AG08396 (cell line): ENCODE measurements at places on chromosomes 7 and 10.

DNA sequence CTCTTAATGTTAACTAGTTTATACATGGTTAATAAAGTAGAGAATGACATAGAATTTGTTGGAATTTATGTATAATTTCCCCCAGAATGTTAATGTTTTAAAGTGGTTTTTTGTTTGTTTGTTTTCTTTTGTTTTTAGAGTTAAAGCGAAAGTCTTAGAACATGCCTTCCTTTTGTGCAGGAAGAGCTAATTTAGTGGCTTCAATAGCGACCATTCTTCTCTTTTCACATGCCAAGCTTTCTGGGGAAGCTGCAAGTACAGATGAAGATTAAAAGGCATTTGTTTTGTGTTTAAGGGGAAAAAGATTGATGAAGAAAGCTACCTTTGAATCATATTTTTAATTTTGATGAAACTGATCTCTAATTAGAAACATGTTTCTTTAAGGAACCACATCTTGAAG, 256.3 kb upstream of the CSTF2T start:
- no peak for DNase-seq

DNA sequence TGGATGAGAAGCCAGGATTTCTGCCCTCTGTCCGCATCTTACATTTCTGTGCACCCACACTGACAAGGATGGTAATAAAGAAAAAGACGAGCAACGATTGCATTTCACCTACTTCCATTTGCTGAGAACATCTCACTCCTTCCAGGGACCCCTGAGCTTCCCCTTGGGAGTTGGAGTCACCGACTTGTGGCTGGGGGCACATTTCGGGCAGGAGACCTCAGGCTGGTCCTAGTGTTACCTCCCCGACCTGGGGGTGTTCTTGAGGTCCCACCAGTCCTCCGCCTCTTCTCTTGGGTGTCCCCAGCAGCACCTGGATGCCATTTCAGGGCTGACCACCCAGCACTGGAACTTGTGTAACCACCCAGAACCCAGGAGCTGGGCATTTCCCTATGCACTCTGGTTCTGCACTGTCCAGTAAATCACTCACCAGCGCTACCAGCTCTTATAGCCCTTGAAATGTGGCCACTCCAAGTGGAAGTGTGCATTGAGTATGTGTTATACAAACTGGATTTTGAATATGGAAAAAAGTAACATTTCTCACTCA, 84.9 kb downstream of the LANCL2 start:
- no peak for DNase-seq

GRCh38 chr10:51079766-51080165, 5.5 kb downstream of the PRKG1 start:
- DNase-seq, result no peak

DNA sequence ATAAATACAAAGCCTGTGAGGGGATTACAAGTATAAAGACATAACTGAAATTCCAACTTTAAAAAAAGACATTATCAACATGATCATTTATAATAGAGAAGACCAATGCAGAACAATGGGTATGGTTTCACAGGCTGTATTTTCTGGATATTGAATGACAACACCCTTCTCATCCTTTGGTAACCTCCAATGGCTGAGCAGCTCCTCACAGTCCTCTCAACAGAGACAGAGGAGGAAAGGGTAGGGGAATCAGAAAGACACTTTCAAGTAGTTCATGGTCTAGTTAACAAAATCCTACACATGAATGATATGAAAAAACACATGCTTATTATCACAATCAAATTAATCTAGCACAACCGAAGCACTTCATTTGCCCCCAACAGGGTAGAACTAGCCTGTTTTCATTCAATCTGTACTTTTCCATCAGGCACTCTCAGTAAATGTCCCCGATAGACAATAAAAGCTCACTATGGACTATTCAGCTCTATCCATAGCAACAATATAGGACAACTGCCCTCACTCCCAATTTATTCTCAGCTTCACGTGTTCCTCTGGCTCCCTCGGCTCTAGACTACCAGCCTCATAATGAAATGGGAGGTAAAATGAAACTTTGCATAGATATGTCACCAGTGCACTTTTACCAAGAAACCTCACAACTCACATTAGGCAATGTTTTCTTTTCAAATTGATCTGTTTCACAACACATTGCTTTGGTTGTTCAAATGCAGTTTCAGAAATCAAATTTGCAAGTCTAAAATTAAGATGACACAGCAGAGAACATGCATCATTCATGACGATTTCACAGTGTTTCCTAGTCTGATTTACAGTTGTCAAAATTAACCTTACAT, 211.4 kb downstream of the THSD7A start:
- no peak for DNase-seq

DNA sequence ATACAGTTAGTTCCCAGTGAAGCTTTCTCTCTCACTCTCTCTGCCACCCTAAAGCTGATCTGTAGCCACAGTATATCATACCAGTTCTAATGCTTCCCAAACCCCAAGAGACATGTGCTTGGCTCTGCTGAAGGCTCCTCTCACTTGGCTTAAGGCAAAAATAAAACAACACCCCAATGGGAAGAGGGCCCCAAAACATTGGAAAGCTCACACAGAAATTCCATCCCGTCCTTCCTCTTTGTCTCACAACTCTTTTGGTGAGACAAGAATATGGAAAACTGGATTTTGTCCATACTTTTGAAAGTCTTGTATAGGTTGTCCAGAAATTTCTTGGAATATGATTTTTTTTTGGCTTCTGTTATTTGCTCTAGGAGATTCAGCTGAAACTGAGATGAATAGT, 56.1 kb upstream of the WNT16 start:
- DNase-seq, result no peak

DNA sequence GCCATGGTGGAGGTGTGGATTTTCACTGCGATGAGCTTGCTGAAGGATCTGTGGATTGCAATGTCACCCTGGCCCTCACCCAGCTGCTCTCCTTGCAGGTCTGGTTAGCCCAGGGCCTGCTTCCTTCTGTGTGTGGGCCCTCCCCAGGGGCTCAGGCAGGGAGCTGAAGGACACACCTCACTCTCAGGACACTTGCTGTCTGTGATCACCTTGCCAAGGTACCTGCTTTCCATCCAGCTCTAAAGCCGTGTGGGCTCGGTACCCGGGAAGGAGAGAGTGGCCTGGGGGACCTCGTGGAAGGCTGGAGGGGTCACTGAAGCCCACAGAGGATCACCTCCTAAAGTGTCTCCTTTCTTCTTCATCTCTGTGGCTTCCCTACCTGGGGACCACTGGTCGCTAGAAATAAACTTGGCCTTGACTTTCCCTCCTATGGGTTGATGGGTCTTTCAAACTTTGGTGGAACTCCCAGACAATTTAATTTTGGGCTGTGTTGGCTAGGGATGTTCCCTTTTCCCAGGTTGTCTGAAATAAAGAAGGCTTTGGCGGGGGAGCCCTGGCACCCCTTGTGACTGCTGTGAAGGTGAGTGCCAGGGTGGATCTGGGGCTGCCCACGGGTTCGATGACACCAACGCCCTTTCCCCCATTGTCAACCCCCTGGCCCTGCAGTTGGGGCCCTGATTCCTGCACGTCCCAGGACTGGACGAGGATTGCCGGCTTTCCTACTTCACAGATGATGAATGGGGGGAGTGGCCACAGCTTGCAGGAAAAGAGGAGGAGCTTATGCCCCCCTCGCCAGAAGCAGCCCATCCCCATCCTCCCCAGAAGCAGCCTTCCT, 331.0 kb downstream of the ADARB2 start:
- DNase-seq, result no peak

DNA sequence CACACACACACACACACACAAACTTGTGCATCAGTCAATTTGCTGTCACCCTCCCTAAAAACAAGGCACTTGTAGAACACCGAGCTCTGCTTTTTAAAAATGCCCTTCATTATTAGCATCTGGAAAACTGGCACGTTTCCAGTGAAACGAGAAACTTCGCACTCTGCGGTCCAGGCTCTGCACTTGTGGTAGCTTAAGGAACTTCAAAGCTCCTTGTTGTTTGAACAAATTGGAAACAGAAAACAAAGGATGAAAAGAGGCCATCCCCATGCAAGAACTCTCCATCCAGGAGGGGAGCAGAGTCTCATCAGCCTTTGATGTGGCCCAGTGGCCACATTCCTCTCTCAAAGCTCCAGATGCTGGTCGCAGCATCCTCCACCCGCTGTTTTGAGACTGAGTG, 105.1 kb downstream of the C10orf90 start:
- DNase-seq, result no peak

GRCh38 chr10:94402843-94403379, 570 bp downstream of the TBC1D12 start:
- DNase-seq, result peak; percentile 71

GRCh38 chr7:146291900-146292299, 175.3 kb downstream of the CNTNAP2 start:
- no peak for DNase-seq

DNA sequence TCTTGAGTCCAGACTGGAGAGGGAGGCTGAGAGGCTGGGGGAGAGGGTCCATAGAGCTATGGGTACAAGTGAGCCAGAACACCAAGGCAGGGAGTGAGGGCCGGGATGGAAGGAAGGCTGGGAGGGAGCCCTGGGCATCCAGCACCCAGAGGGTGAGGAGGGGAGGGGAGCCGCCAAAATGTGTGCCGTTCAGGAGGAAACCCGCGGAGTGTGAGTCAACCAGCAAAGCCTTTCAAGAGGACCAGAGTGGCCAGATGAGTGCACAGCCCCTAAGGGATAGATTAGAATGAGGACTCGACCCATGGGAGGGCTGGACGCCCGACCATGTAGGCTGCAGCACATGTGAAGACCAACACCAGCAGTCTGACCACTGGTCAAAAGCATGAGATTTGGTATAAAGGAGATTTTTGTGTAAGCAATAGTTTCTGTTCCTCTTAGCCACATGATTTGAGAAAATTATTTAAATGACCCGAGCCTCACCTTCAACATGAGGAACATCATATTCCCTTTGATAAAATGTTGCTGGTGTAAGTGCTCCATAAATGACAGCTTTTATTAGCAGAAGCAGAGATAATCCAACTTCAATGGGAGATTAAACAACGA, 179.7 kb upstream of the GRB10 start:
- no peak for DNase-seq

- DNase-seq, result no peak
Measured at GRCh38 chr10:78520737-78521430, 487.2 kb downstream of the RPS24 start.

DNA sequence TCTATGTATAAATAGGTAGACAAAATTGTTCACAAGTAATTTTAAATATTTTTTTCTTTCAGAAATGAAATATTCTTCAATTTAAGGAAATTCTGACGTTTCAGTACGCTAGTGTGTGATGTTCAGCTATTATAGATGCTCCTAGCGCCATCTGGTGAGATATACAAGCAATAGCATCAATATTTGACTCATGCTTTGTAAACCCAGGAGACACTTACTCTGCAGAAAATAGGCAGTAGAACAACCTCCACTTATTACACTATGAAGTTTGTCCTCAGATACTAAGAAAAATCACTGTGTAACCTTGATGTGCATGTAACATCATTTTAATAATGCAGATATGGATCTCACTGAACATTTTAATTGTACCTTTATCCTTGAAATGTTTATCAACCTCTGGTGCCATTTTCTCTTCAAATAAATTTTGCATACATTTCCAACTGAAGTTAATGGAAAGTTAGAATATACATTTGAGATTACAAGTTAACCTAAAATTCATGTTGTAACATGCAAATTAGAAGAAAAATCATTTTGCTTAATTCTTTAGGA, 151.5 kb upstream of the FAM3C start:
- peak; percentile 51 for DNase-seq

GRCh38 chr10:60846173-60846572, 67.9 kb downstream of the CDK1 start:
- DNase-seq, result peak; percentile 46

- DNase-seq, result peak; percentile 16
Measured at GRCh38 chr7:13979671-13980435, 9.6 kb downstream of the ETV1 start.

GRCh38 chr7:78543976-78544375, 745.4 kb downstream of the PHTF2 start:
- DNase-seq, result no peak

GRCh38 chr7:151705636-151706276, 171.2 kb downstream of the PRKAG2 start:
- peak; percentile 73 for DNase-seq

GRCh38 chr7:142925413-142925812, 8.1 kb downstream of the TRPV5 start:
- DNase-seq, result no peak

- no peak for DNase-seq
Measured at GRCh38 chr10:48494611-48495010, 110.3 kb downstream of the ARHGAP22 start.

GRCh38 chr7:135929249-135929648, 47.9 kb downstream of the MTPN start:
- DNase-seq, result no peak

DNA sequence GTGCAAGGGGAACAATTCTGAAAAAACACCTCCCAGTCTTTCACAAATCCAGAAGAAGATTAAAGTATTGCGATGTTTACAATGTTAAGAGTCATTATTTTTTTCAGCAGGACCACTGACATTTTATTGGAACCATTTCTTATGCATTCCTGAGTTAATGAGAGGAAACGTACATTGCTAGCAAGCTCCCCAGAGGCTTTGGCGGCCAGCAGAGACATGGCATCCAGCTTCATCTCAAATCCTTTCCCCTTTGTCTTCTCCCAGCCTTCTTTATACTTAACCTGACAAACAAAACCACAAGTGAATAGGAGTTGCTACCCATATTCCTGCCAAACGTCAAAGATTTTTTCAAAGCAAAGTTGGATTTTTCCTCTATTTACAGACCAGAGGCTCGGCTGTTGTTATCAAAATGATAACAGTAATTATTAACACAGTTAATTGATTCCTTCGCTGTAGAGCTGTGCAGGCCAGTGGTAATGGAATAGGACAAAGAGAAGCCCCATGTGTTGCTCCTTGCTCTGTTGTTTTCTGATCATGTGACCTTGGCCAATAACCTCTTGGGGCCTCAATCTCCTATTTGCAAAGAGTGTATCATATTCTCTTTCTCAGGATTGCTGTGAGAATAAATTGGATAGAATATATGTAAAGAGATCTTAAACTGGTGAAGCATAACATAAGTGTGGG, 32.0 kb downstream of the NRAP start:
- DNase-seq, result no peak

- no peak for DNase-seq
Measured at GRCh38 chr7:112646783-112647182, 143.4 kb downstream of the TMEM168 start.

- DNase-seq, result no peak
Measured at GRCh38 chr10:104303594-104304355, 34.5 kb downstream of the ITPRIP start.

- no peak for DNase-seq
Measured at GRCh38 chr10:43816351-43817321, 168.0 kb upstream of the ZNF32 start.

DNA sequence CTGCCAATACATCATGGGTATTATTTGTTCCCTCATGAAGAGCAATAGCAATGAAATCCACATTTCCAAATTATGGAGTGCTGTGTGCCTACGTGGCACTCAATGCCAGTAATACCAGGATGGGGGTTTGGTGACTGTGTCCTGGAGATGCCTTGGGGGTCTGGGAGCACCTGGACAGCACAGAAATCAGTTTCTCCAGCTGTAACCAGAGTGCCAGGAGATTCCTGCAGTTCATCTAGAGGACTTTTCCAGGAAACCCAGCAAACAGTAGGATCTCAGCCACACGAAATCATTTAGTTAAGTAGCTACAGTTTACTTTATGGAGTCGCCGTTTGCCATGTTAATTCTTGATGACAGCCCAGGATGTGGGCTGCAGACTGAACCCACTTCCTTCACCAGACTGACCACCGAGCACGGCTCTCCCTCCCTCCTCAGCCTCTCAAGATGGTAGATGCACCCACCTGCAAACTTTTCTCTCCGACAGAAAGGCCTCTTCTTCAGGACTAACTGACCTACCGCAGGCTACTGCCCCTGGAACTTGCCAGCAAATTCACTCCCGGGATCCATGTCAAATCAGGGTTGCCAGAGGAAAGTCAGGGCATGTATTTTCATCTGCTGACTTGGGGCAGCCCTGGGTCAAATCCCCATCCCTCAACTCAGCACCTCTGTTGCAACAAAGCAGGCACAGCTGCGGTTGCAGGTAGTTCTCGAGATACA, 30.3 kb downstream of the MKI67 start:
- DNase-seq, result no peak
